AG09309 (cell line): ENCODE measurements at places on chromosomes 2 and 18.

DNA sequence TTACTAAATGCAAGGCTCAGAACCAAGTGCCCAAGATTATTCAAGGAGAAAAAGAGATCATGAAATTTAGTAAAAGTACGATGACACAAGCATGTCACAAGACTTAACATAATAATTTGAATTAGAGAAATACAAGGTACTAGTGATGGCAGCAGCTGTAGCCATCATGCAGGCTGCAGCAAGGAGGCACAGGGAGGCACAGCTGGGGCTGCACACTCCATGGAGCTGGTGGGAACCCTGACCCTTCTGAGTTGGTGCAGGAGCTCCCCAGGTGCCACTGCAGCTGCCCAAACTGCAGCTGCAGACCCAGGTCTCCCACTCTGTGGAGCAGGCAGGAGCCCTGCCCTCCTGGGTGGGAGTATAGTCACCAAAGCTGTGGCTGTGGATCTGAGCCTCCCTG, 46.0 kb downstream of the COL3A1 start:
- no peak for DNase-seq

DNA sequence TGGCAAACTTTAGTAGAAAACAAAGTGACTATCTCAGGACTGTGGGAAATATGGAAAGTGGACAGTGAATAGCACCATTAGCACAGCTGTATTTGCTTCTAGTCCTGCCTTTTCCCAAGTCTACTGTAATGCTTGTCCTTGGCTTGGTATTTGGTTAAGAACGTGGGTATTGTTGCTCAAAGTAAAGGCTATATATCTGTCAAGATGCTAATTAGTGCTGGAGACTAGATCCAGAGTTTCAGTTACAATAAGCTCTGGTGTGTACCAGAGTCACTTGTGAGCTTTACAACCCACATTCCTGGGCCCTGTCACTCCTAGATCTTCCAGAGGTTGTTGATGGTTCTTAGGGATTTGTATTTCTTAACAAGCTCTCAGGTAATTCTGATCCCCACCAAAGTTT, 313.6 kb downstream of the SLC8A1 start:
- DNase-seq: no peak

GRCh38 chr18:49096021-49096420, 145.3 kb upstream of the SMAD7 start:
- no peak for DNase-seq

DNA sequence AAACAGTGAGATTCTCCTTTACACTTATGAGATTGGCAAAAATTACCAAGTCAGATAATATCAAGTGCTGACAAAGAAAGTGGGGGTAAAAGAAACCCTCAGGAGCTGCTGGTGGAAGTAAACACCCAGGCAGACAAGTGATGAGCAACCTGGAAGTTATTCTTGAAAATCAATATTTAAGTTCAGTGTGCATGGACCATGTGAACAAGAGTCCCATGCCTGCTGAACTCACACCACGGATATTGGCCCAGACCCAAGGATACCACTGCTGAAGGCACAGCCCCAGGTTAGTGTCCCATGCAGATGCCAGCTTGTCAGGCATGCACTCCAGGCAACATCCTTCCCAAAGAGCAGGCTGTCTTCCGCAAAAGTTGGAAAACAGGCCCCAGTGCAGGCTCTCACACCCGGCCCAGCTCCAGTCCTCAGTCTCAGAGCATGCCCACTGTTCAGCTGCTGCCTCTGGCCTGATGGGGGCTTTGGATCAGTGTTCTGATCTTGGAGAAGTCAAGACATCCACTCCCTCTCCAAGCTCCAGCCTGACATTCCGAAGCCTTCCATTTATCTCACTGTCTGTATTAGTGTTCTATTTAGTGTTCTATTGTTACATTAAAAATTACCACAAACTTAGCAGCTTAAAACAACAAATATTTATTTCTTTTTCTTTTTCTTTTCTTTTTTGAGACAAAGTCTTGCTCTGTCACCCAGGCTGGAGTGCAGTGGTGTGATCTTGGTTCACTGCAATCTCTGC, 70.0 kb downstream of the HS1BP3 start:
- DNase-seq: no peak

DNA sequence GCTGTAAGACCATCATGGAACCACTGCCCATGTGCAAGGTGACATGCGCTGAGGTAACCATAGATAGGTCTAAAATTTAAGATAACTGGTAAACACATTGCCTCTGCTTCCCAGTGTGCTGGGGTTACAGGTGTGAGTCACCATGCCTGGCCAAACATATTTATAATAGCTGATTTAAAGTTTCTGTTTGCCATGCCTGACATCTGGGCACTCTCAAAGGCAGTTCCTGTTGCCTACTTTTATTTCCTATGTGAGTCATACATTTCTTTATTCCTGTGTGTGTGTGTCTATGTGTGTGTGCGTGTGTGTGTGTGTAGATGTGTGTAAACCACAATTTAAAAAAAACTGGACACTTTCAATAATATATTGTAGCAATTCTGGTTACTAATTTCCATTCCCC, 415.2 kb upstream of the NETO1 start:
- no peak for DNase-seq

GRCh38 chr2:219702796-219703545, 75.5 kb downstream of the SLC4A3 start:
- DNase-seq: no peak

DNA sequence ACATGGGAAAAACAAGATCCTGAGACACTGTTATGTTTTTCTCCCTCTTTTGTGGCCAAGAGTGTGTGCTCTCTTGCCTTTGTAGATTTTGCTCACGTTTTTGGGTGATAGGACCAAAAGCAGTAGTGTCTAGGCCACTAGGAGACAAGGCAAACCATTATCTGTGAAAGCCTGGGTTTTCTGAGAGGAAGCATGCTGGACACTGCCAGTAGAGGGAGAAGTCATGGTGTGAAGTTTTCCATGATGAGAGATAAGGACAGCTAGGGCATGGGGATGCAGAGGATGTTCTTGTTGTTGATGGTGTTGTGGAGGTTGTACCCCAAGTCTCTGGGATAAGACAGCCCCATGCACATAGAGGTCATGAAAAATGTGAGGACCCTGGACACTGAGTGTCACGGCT, 285.3 kb downstream of the SOX11 start:
- DNase-seq: no peak

DNA sequence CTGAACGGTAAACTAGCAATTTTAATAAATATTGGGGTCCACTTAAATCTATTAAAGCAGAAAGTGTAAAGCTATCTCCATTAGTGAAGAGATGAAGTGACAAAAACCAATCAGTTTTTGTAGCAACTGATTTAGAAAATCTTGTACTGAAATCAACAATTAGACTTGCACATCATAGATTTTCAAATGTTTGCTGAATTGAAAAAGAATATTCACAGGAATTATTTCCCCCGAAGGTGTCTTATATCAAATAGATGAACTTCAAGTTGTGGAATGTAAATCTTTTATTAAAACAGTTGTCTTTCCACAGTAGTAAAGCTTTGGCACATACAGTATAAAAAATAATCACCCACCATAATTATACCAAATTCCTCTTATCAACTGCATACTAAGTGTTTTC, 48.7 kb downstream of the ATIC start:
- no peak for DNase-seq

GRCh38 chr2:179691235-179691634, 170.2 kb downstream of the ZNF385B start:
- DNase-seq: no peak

GRCh38 chr2:85812094-85812735, 58.4 kb downstream of the ATOH8 start:
- no peak for DNase-seq

DNA sequence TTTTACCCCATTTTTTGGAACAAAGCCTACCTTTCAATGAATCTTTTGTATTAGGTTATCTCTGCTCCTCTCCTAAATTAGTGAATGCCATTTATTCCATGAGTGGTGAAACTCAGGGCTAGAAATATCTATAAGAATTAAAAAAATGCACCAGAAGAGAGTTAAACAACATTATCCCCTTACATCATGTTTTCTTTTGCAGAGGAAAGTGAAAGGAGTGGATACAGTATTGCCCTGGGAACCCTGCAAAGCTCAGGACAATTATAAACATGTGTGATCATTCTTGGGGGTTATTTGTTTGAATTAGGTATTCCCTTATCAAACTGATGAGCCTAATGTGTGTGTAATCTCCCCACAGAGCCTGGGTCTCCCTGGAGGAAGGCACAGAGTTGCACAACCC, 559.2 kb downstream of the RNF144A start:
- no peak for DNase-seq

- no peak for DNase-seq
Measured at GRCh38 chr2:30272761-30273573, 41.6 kb downstream of the LBH start.

DNA sequence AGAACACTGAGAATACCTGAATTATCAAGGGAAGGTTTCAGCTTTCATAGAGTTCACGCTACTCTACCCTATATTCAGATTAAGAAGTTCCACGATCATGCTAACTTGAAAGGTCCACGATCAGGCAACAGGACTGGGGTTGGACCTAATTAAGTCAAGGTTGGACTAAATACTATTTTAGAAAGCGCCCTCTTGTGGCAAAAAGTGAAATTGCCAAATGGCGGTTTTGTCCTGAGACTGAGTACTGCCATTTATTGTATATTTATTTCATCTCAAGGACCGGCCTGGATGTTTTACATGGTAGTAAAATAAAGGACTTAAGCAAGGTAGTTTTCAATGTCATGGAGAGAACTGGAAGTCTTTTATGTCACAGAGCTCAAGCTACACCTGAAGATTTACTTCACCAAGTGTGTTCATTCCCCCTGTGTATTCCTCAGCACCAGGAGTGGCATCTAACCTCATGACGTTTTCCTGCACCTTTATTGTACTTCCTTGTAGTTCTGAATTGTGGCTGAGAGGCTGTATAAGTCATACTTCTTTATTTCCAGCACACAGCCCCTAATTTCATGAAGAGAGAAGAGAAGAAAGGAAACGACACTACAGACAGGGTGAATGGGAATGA, 56.8 kb downstream of the SRD5A2 start:
- peak; percentile 14 for DNase-seq

- DNase-seq: no peak
Measured at GRCh38 chr2:46274586-46274985, 22.6 kb upstream of the EPAS1 start.

DNA sequence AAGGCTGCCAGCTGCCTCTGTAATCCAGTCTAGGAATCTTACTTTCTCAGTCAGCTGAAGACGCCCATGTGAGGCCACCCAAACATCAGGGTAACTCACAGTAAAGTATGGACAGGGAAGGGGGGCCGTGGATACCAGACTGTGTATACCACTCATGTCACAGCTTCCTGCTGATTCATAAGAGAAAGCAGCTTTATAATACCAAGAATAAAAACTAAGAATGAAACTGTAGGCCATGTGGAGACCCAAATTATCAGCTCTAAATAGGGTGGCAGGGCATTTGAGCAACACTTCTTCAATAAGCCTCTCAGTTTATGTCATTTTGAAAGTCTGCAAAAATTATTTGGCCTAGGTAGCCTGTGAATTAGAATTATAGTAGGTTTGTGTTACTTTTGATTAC, 115.0 kb upstream of the CDCA7 start:
- no peak for DNase-seq

GRCh38 chr2:105373895-105374401, 24.9 kb downstream of the FHL2 start:
- DNase-seq: no peak

GRCh38 chr2:106868275-106868674, 17.7 kb downstream of the ST6GAL2 start:
- DNase-seq: no peak

- DNase-seq: no peak
Measured at GRCh38 chr2:17482651-17483050, 35.6 kb downstream of the RAD51AP2 start.

DNA sequence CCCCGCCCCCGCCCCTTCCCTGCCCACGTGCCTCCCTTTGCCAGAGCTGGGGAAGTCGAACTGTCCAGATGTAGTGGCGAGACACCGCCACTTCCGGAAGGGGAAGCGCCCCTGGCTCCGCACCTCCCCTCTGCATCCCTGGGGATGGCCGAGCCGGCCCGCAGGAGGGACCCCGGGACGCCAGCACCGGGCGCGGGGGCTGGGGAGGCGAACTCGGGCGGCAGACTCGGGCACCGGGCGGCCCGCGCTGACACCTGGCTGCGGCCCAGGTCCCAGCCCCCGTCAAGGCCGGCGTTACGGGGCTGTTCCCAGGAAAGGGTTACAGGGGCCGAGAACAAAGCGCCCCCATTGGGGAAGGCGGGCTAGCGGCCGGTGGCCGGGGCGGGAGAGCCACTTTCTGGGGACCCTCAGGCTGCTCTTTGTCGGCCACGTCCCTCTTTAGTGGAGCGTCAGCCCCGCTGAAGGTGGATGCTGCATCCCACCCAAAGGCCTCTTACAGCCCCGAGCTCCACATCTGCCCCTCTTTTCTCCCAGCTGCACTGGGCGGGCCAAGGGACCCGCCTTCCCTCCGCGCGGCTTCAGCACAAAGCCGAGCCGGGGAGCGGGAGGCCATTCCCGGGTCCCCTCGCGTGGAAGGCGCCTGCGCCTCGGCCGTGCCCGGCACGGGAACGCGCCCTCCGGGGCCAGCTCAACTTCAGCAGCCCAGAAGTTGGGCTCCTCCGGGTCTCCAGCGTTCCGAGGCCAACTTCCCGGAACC, 1.3 kb downstream of the SDC1 start:
- peak; percentile 2 for DNase-seq

GRCh38 chr2:140508756-140509155, 1622.1 kb downstream of the LRP1B start:
- DNase-seq: no peak

- no peak for DNase-seq
Measured at GRCh38 chr2:37625796-37626571, 45.5 kb downstream of the CDC42EP3 start.

- no peak for DNase-seq
Measured at GRCh38 chr2:23377771-23378170, 7.2 kb upstream of the KLHL29 start.
